ENCODE measurements at places on chromosomes 6 and 20. TPM values are rescaled to one million over a fixed set of nuclear protein-coding genes. Genes with fewer than 3 reads are reported as not detected.

DNA sequence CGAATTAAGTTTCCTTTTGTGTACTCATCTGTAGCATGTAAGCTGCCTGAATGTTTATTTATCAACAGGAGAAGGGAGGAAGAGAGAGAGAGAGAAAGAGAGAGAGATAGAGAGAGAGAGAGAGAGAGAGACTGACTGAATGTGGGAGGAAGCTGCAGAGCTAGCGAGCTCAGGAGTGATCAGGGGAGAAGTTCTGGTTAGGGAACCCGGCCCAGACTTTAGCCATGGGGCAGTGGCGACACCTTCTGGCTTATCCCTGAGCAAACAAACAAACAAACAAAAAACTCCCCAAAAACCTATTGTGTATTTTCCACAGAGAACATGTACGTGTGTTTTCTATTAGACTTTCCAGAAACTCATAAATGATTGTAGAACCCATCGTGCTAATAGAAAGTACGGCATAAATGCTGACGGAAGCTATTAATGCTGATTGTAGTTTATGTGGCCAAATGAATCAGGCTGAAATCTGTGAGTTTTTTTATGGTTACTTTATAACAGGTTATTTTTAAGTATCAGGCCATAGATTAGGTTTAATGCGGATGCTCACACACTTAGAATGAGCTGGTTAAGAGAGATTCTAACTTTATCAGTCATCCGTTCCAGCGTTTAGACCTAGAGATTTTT, 92.8 kb downstream of the CLIC5 start:
- DNase-seq = peak; percentile 79

DNA sequence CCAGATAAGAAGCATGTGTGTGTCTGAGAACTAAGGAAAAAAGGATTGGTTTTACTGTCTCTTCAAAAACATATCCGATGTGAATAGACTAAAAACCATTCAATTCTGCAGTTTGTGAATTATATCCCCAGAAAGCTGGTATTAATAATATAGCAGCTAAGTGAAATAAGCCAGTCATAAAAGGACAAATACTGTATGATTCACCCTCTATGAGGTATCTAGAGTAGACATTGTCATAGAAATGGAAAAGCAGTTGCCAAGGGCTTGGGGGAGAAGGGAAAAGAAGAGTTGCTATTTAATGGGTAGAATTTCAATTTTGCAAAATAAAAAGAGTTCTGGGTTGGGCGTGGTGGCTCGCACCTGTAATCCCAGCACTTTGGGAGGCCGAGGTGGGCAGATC, 137.5 kb downstream of the ATXN1 start:
- no peak for DNase-seq

- DNase-seq = no peak
Measured at GRCh38 chr6:141752677-141753076, 380.0 kb upstream of the GJE1 start.

DNA sequence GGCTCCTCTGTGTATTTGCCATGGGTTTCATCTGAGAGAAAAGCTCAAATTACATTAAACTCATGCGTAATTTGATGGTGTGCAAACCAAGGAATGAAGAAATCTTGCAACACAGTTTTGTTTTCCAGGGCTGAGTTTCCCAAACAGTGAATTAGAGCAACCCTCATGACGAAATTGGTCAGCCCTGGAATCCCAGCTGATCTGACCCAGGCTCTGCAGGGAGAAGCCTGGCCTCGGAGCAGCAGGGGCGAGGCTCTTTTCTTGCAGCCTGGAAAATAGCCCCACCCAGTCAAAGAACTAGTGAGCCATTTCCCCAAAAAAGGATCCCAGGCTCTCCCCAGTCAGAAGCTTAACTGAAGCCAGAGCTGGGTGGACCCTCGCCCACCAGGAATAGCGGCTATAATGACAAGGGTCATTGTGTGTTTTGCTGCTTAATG, 107.3 kb upstream of the SNX9 start:
- no peak for DNase-seq

DNA sequence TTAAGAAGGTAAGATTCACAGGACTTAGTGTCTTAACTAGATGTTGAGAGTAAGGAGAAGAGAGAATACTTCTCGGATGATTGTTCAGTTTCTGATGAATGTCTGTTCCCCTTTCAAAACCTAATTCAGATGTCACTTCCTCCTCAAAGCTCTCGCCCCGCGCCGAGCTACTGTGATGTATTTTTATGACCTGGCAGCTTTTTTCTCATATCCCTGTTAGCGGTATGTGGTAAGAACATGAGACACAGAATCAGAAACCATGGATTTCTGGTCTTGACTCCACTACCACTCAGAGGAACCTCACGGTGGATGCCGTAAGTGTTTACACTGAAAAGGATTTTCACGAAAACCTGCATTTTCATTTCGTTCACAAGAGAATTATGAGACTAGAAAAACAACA, 48.4 kb downstream of the CEP43 start:
- no peak for DNase-seq

GRCh38 chr20:33377366-33377765, 24.0 kb downstream of the CDK5RAP1 start:
- DNase-seq = no peak

DNA sequence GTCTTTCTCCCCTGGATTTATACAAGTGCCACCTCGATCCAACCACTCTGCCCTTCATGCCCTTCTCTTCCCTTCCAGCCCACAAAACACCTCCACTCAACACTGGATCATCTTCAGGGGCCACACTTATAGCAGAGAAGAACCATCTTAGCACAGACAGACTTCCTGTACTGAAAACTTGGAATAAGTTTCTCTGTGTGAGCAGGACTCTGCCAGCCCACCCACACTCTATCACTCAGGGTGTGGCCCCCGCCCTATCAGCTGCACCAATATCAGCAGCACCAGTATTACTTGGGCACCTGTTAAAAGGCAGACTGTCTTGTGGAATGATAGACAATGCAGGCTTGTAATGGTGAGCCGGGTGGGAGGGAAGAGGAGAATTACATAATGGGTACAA, 86.7 kb downstream of the SCML4 start:
- no peak for DNase-seq

DNA sequence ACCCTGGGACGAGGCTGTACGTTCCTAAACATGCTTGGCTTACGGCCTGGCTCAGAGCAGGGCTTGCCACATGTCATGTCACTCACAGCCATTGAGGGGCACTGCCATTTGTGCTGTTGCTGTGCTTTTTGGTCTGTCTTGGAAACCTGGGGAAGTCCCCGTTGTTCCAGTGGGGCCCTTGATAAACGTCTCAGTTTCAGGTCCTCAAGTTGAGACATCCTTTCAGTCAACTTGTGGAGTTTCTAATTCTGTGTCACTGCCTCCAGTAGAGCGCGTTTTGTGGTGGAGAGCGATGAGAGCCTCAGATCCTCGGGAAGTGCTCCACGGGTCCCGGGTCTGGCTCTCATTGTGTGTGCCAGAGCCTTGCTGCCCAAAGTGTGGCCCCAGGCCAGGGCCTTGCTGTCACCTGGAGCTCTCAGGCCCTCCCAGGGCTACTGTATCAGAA, 43.0 kb upstream of the CCR6 start:
- DNase-seq = no peak

GRCh38 chr6:38149531-38149930, 330.0 kb downstream of the ZFAND3 start:
- peak; percentile 26 for DNase-seq

- no peak for DNase-seq
Measured at GRCh38 chr6:26199773-26200764, 112.8 kb downstream of the HFE start.

DNA sequence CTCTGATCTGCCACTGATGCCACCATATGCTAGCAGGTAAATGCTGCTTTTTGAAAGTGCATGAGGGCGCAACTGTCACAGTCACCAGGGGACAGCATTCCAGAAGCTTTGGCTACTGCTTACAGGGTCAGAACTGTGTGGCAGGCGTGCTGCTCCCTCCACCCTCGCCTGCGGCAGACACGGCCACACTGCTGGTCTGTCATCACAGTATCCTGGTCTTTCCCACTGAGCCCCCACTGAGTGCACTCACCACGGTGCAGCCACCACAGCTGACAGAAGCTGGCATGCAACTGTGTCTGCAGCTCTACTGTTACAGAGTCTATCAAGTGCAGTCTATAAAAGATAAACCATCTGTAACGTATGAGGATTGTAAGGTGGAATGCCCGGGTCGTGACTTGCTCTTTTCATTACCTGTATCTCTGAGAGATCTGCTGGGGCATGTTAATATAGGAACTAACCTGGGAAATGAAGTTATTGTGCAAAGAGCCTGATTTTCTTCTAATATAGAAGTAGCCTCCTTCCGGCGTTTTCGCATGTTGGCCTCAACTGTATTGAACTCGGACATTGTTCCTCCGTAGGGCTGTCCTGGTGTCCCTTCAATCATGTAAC, 24.5 kb downstream of the GCLC start:
- no peak for DNase-seq

- no peak for DNase-seq
Measured at GRCh38 chr6:152301021-152301764, 336.0 kb downstream of the SYNE1 start.

GRCh38 chr6:148577687-148578488, 168.9 kb upstream of the UST start:
- peak; percentile 78 for DNase-seq

DNA sequence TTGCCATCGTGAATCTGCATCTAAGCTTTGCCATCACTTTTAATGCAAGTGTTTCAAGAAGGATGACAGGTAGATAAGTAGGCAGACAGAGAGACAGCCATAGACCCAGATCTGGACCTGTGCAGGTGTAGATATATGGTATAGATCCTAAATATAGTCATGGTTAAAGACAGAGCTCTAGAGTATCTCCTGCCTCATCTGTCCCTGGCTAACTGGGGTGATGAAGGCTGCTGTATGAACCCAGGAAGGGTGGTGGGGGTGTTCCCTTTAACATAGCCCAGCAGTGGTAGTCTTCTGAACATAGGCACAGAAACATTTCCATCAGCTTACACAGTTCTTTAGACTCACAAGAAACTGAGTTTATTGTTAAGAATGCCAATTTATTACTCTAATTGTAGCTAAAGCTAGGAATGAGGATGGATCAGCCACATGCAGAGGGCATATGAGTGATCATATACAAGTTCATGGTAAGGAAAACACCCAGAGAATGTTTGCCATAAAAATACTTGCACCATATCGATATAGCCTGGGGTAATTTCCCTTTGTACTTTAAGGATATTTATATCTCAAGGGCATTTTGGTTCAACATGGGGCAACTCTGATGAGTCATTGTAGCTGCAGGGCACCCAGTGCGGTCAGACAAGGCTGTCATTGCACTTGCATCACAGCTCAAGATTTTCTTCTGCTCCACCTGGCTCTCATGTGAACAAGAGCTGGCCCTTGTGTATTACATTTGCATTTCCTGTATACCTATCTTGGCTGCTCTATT, 587.2 kb downstream of the EPM2A start:
- DNase-seq = no peak

- no peak for DNase-seq
Measured at GRCh38 chr6:166677941-166678340, 50.9 kb upstream of the RPS6KA2 start.

GRCh38 chr6:1686117-1687098, 76.7 kb downstream of the FOXC1 start:
- DNase-seq = no peak

GRCh38 chr6:121436274-121436857, 920 bp downstream of the GJA1 start:
- no peak for DNase-seq

GRCh38 chr6:20906945-20907344, 372.7 kb downstream of the CDKAL1 start:
- no peak for DNase-seq

DNA sequence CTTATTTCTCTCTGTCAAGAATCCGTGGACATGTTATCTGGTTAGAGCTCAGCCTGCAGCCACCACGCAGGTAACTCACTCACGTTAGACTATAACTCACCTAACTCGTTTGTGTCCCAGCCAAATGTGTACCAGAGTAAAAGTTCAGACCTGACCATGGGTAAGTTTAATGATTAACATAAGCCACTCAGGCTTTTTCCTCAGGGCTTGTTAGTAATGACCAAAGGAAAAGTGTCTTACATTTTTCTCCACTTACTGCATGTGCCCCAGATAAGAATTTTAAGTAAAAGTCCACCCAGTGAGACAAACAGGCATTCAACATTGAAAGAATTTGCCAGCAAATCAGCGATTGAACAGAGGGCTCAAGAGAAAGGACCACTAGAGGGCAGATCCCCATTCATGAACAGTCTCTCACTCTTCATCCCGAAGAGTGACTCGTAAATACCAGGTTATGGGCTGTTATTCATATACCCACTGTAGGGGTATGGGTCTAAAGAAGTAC, at the start of gene PKHD1:
TSS of gene PKHD1 (minus strand) at position 116 of the 502 bp plus-strand sequence. CDS start 2,680 bp downstream, outside the sequence.
- DNase-seq = peak; percentile 73

DNA sequence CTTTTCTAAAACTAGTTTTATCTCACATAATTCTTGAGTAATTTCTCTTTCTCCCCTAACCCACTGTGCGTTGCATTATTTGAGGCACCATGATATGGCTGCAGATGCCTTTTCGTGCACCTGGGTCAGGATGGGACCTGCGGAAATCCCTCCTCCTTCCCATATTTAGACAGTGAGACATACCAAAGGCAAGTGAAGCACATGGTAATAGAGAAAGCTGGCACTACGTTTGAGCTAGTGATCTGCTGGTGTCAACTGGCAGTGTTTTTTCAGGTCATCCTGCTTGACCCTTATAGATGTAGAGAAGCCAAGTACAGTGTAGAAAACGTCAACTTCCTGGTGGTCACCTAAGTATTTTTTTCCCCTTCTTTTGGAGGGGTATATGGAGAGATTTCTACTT, 71.7 kb downstream of the FOXO3 start:
- DNase-seq = no peak

DNA sequence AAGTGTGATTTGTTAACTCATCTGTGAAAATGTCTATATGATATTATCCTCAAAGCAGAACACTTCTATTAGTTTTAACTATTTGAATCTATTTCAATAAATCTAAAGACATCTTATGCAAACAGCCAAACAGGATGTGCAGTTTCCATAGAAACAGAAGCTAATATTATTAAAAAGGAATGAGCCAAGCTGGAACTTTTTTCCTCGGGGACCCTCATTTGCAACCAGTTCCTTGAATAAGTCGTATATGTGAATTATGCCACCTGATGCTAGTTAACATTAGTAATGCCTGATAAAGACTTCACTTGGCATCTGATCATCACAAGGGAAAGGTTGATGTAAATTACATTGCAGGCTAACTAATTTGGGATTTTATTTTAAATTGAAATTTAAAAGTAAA, 216.9 kb upstream of the SMLR1 start:
- DNase-seq = peak; percentile 39

DNA sequence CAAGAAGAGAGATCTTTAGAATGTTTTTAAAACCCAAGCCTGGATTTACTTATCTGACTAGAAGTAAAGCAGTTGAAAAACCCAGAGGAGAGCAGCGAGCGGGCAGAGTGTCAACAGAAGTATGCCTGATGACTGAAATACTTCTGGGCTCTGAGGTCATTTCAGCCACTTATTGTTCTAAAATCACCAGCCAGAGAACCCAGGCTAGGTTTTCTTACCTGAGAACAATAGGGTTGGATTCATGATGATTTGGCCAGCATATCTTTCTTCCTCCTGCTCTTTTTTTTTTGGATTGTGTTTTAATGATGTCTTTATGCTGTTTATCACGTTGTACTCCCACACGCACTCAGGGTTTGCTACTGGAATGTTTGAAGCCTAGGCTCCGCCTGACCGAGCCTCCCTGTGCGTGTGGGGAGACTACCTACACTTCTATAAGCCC, 63.0 kb upstream of the KIF25 start:
- peak; percentile 58 for DNase-seq

GRCh38 chr6:150633486-150633834, 33.8 kb downstream of the PLEKHG1 start:
- no peak for DNase-seq

Gene OR12D3
- polyA plus RNA-seq = not detected

Gene PXDC1
- polyA plus RNA-seq = 21.5 TPM

Gene DPM1
- 57.0 TPM for polyA plus RNA-seq

Gene HTR1E
- 0.50 TPM for polyA plus RNA-seq

Gene TSHZ2
- polyA plus RNA-seq = 13.9 TPM

Gene PACRG
- 18.3 TPM for polyA plus RNA-seq

Gene WFDC12
- polyA plus RNA-seq = not detected
